Stimulated activated CD8-positive, alpha-beta memory T cell treated with anti-CD3 and anti-CD28 coated beads, Interleukin-12 subunit alpha, Interleukin-12 subunit beta, amount 100 ng/mL, for 4 hours (primary cell): ENCODE measurements at places on chromosomes 5 and 9.

DNA sequence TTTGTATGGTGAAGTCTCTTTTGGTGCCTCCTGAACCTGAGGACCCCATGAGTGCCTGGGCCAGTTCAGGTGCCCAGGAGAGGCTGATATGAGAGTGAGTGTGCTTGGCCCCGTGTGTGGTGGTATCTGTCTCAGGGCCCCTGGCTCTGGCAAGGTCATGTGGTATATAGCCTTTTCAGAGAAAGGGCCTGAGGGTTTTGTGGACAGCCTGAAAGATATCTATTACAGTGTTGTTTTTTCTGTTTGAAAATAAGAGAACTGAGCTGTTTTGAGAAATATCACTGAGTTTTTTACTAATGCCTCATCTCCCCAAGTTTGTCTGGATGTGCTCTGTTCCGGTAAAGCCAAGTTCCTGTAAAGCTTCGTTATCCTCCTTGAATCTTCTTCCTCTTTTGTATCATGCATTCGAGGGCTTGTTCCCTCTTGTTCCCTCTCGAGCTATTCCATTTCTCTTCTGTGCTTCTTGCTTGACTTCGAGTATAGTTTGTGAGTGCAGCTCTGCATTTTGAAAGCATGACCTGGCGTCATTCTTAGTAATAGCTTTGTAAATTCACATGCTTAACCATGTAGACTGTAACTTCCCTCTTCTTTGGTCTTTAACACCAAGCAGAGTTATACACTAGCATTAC lies 122.3 kb downstream of the MAST4 start:
- DNase-seq = no peak

- DNase-seq = no peak
Observed at GRCh38 chr5:33537240-33537639, 96.5 kb downstream of the TARS1 start.

DNA sequence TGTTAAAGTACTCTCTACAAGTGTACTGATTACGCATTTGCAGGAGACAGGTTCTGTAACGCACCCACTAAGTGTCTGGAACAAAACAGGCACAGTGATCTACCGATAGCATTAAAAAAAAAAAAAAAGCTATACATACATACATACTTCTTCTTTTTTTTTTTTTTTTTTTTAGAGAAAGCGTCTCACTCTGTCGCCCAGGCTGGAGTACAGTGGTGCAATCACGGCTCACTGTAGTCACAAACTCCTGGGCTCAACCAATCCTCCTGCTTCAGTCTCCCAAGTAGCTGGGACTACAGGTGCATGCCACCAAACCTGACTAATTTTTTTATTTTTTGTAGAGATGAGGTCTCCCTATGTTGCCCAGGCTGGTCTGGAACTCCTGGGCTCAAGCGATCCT lies 7.6 kb downstream of the KIF24 start:
- no peak for DNase-seq

- DNase-seq = no peak
Observed at GRCh38 chr5:160493806-160494338, 72.2 kb downstream of the PTTG1 start.

DNA sequence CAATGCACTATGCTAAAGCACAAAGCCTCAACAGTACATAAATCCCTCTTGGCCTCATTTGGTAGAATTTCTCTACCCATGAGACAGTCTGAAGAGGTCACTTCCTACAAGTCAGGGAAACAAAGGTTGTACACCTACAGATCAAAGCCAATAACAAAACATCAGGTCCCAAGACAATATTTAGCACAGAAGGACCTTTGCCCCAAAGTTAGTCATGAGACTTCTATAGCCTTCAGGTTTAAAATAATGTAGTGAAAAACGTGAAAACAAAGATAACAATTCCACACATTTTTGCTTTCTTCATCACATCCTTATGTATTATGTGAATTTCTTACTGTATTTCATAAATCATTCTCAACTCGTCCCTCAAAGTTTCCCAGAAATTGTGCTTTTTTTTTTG lies 15.8 kb downstream of the AFF4 start:
- DNase-seq = no peak

DNA sequence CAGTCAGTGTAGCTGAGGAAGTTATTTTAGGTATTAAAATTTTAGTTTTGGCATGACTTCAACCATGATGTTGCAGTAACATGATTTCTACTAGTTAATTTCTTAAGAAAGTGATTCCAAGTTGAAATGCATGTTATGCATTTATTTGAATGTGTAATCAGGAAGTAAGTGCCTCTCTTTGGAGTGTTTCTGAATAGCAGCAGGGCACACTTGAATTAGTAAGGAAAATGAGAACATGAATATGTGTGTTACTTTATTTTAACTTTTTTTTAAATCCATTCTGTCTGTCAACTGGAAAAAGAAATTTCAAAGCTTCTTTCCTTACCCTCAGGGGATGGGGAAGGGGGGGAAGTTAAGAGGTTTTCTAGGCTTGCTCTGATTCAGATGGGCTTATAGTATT lies 40.4 kb downstream of the CTNNA1 start:
- DNase-seq = no peak

- DNase-seq = no peak
Observed at GRCh38 chr5:180215783-180216630, 7.0 kb upstream of the RASGEF1C start.

DNA sequence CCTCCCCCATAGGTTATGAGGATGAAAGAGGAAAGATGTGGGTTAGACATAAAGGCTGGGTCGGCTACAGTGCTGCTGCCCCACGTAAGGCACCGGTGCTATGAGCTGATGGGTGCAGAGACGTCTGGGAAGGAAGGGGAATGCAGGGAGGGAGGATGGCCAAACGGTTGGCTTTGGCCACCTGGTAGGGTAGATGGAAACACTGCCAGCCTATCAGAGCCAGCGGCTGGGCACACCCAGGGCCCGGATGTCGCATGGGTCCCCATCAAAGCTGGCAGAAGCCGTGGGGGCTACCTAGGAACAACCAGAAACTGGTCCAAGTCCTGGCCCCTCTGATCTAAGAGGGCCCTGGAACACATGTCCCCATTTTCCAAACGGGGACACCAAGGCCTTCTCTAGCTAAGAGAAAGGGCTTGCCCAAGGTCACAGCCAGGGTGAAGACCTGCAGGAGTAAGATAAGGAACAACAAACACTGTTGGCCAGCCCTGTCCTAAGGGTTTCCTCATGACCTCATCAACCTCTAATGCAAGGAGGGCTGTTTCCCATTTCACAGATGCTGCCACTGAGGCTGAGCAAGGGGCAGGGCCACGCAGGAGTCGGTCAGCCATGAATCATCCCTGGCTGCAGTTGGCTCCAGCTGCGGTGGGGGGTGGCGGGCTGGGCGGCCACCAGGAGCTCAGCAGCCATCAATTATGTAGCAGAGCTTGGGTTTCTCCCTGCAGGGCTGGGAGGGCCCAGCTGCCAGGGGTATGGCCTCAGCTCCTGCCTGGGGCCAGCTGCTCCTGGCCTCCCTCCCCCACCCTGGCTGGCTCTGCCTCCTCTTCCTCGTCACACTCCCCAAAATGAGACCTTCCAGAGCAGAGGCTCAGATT lies 4.9 kb downstream of the SH3GLB2 start:
- DNase-seq = no peak
